ENCODE measurements at places on chromosomes 16 and 17.

- DNase-seq = no peak
These were observed 3.0 kb downstream of the HEATR9 start for GRCh38 chr17:35865412-35866340.

- DNase-seq = no peak
These were observed 417.0 kb upstream of the HSBP1 start for GRCh38 chr16:83390759-83391158.

GRCh38 chr17:79237448-79238053 lies 162.9 kb downstream of the ENGASE start:
- no peak for DNase-seq

DNA sequence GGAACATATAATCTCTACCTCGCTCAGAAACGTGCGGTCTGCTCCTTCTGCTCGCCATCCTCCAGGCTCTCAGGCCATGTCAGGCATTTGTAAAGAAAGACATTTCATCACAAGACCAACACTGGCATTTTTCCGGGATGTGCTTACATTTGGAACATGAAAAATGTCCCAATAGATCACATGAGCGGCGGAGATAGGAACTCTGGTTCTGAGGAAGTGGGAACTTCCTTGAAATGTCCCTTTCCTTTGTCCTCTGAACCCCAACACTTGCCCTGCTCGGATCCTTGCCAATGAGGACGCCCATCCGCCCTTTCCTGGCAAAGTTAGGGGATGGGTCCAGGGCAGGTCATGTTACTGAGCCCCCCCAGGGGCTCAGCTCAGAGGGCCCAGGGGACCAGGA lies 130.5 kb downstream of the MAF start:
- DNase-seq = peak; percentile 36

- no peak for DNase-seq
These were observed 221.8 kb downstream of the CDH11 start for GRCh38 chr16:64900019-64900418.

- peak; percentile 73 for DNase-seq
These were observed 21.1 kb downstream of the STH start for GRCh38 chr17:46020023-46020761.

GRCh38 chr17:57548421-57549410 lies 196.4 kb downstream of the CCDC182 start:
- no peak for DNase-seq

GRCh38 chr17:8806926-8807550 lies 7.9 kb upstream of the MFSD6L start:
- DNase-seq = no peak

DNA sequence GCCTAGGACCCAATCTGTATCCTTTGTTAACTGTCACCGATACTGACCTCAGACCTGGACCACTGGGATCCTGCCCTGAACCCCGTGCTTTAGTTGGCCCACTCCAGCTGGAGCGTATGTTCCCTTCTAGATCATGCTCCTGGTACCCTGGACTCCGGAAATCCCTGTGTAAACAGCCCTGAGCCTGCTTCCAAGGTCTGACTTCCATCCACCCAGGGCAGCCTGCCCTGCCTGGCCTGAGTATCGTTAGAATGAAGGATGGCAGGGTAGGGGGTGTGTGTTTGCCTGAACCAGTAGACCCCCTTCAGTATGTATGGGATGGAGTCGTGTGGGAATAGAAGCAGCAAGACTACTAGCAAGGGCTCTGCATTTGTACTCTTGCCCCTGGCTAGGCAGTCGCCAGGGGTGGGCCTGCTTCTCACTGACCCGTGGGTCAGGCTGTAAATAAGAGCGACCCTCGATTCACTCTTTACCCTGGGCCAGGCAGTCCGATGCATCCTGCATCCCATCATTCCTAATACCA lies 691 bp upstream of the TMEM98 start:
- peak; percentile 47 for DNase-seq

DNA sequence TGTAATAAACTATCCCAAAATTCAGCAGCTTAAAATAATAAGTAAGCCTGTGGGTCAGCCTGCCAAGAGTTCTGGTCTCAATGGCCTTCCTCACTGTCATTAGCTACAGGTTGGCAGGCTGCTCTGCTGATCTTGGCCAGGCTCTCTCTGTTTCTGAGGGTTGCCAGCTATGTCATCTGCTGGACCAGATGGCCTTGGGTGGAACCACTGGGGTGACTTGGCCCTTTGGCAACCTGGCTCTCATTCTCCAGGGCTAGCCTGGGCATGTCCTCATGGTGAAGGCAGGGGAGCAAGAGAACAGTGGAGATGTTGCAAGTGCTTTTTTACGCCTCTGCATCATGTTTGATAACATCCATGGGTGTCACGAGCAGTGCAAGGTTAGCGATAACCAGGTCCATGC lies 13.9 kb downstream of the ITGAM start:
- DNase-seq = no peak

DNA sequence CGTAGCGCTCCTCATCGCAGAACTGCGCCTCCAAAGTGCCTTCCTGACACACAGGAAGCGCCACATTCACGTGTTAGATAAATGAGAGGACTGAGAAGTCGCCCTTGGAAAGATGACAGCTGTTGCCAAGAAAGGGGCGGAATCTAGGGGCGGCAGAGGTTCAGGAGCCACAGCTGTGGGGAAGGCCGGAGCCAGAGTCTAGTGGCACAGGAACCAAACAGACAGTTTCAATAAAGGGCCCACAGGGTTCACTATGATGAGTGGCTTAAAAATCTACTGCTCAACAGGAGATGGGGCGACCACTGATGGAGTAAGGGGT lies 4.7 kb downstream of the FLCN start:
- no peak for DNase-seq

DNA sequence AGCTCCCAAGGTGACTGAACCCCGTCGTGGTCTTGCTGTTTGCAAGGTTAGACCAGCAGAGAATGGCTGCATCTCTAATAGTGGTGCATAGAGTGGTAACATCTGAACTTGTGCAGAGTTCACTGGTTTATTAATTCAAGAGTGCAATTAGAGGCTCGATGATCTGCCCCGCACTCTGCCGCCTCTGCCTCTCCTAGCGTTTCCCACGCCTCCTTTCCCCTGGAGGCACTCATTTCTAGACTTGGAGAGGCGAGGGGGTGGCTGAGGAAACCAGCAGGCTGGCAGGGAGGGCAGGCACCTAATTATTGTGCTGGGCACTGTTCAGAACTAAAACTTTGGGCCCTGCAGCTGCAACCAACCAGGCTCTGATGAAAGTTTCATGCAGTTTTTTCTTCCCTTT lies 363.5 kb upstream of the EEF2KMT start:
- DNase-seq = no peak

GRCh38 chr16:2497116-2497630 lies 16.6 kb upstream of the ATP6V0C start:
- peak; percentile 38 for DNase-seq

DNA sequence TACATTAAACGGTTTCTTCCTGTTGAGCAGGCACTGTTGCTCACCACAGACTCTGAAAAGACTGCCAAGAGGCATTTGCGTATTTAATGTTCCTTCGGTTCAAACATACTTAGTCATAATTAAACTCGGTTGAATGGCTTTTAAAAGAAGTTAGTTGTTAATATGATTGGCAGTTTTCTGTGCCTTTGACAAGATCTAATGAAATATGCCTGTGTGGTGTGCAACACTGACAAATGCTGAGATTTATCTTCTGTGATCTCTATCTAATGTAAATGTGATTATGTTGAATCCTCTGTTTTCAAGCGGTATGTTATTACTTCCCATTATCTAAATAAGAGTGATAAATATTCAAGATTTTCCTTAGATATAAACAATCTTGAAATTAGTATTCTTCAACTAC lies 1046.6 kb downstream of the CDH8 start:
- DNase-seq = no peak

DNA sequence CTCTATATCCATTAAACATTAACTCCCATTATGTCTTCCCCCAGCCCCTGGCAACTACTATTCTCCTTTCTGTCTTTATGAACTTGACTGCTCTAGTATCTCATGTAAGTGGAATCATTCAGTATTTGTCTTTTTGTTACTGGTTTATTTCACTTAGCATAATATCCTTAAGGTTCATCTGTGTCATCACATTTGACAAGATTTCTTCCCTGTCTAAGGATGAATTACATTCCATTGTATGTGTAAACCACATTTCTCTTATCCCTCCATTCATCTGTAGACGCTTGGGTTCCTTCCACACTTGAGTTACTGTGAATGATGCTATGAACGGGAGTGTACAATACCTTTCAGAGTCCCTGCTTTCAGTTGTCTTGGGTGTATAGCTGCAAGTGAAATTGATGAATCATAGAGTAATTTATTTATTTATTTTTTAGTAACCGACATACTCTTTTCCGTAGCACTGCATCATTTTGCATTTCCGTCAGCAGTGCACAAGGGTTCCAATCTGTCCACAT lies 399.7 kb upstream of the RBFOX1 start:
- DNase-seq = no peak

GRCh38 chr16:5018793-5019192 lies 14.9 kb downstream of the NAGPA start:
- no peak for DNase-seq

- DNase-seq = no peak
These were observed 46.8 kb downstream of the ZDHHC7 start for GRCh38 chr16:84964386-84965128.

GRCh38 chr16:15885560-15886001 lies 2.8 kb downstream of the CEP20 start:
- DNase-seq = no peak

DNA sequence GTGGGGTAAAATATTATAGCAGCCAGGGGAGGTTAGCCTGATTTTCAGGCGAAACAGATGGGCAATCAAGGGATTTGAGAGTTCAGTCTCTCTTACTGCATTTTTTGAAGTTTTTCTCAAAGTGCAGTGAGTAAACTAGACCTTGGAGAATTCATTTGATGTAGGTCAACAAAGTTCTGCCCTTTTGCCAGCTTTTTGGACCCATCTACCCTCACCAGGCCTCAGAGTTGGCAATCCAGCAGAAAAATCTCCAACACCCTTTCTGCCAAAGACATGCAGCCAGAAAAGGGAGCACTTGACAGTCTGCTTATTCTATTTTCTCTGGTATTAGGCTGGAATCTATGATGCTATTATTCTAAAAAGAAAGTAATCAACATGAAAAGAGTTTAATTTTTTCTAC lies 162.2 kb upstream of the TOM1L1 start:
- DNase-seq = no peak

DNA sequence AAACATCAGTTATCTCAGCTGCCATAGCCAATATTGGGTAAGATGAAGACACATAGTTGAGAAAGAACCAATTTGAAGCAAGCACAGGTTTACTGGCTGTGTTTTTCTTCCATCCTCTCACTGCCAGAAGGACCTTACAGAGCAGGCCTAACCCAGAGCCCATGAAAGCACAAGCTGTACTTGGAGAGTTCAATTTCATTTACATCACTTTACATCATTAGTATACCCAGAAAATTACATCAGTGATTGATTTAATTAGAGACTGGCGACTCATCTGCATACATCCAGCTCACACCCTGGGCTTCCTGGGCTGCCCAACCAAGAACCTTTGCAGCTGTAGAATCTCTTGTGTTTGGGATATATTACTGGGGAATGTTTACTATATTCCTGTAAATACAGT lies 23.7 kb downstream of the LRRC36 start:
- no peak for DNase-seq

DNA sequence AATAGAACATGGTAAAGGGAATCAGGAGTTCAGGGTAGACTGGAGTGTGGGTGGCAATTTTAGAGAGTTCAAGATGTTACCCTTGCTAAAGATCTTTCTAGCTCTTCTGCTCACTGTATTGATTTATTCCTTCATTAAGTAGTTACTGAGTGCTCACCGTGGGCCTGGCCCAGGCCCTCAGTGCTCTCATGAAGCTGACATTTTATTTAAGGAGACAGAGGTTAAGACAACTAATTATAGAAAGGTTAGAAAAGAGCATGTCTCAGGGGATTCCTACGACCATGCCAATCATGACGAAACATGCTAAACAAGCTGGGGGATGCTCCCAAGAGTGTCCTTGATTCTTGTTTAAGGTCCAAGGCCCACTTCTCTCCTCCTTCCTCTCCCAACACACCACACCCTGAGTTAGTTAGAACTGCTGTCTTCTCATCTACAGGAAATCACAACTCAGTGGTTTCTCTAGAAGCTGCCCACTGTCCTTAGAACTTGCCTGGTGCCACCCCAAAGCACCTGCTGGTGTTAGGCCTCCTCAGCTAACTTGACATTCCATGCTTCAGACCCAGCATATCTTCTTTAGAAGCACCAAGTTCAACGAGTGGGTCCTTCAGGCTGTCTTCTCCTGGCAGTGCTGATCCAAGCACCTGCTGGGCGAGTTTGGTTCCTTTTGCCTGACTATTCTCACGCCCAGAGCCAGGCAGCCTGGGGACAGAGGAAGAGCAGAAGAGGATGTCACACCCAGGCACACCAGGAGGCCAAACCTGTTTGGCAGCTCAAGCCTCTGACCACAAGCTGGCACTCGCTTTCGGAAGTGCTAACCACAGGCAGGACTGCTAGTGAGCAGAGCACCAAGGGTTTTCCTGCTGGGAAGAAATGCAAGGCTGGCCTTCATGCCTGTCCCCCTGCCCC lies 79.0 kb downstream of the GAS7 start:
- peak; percentile 79 for DNase-seq

GRCh38 chr16:84048270-84048669 lies 5.7 kb upstream of the SLC38A8 start:
- DNase-seq = peak; percentile 23

DNA sequence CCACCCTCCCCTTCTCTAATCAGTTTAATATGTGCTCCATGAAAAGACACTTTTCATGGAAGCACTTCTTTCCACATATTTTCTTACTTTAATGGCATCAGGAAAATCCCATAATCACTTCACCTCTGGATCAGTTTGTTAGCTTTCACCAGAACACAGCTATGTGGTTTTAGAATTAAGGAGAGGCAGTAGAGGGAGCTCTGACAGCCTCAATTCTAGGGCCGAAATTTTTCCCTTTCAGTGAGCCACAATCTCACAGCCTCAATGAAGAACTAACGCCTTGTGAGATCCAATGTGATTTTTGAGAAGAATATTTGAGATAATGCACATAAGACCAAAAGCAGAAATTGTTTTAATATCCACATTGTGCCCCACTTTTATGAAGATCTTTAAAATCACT lies 1494.0 kb upstream of the CDH8 start:
- no peak for DNase-seq

DNA sequence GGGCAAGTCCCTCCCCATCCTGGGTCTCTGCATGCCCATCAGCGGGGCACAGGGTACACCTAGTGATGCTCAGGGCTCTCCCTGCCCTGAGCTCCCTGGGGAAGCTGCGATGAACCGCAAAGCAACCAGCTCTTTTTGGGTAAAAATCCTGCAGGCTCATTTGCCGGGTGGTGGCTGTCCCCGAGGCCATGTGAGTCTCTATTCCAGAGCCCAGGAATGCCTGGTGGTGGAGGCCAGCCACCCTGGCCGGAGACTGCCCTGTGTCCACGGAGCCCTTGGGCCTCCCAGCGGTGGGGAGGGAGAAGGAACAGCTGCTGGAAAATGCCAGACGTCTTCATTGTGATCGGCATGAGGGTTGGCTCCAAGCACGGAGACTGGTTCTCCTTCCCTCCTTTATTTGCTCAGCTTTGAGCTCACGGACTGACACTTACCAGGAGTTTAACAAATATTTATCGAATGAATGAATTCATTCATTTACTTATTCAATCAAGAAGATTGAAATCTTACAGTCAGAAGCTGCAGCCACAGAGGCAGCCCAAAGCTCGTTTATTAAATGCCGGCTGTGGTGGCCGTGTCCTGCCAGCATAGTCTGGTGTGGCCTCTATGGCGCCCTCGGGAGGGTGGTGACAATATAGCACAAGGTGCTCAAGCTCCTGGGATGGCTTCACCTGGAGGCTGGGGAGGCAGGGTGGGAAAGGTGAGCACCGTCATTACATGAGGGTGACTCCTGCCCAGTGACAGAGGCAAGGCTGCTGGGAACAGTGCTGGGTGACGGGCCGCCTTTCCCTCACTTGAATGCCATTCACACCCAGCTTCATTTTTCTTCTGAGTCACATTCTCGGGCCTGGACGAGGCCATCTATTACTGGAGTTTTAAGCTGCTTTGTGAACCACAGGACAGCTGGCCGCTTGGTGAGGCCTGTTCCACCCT lies 31.1 kb upstream of the JPH3 start:
- DNase-seq = peak; percentile 56

All from mucosa of descending colon (tissue), 3 donors.